Stimulated activated CD4-positive, alpha-beta T cell treated with anti-CD3 and anti-CD28 coated beads, Interleukin-2, amount 100 ng/mL, for 24 hours (primary cell): ENCODE measurements at places on chromosomes 5 and 9.

DNA sequence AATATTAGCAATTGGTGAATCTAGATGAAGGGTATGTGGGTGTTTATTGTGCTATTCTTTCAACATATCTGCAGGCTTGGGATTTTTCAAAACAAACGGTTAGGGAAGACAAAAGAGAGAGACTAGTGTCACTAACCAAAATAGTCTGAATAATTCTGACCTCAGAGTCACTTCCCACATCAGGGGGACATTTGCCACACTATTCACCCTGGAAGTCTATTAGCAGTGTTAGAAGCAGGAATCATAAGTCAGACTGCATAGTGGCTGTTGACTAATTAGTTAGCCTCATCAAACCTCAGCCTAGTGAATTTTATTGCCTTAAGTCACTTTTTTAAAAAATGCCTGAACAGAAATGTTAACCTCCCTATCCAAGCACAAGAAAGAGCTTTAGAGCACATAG lies 169.2 kb upstream of the RGMB start:
- DNase-seq = no peak

- no peak for DNase-seq
These were observed 597.3 kb upstream of the DAB2 start for GRCh38 chr5:40022057-40022456.

DNA sequence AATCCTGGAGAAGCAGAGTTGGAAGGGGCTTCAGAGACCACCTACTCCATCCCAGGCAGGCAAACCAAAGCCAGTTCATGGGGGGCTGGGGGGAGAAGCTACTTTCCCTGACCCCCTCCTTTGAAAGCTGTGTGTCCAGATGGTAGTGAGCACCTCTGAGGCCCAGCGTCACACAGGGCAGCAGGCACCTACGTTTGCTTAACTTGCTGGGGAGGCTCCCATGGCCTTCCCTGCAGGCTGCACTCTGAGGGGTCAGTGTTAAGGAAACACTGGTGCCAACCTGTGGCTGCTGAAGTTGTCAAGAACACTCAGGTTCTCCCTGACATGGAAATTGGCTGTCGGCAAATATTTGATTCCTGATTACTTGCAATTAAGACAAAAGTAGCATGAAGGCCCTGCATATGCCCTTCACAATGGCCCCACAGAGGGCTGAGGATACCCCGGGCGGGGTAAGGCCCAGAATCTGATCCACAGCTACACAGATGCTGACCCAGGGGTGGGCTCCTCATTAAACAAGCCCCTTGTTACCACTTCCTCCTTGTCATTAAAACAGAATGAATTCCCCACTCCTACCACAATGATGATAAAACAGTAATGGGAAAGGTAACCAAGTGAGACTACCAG lies 208.5 kb downstream of the FSTL4 start:
- DNase-seq = peak; percentile 8

DNA sequence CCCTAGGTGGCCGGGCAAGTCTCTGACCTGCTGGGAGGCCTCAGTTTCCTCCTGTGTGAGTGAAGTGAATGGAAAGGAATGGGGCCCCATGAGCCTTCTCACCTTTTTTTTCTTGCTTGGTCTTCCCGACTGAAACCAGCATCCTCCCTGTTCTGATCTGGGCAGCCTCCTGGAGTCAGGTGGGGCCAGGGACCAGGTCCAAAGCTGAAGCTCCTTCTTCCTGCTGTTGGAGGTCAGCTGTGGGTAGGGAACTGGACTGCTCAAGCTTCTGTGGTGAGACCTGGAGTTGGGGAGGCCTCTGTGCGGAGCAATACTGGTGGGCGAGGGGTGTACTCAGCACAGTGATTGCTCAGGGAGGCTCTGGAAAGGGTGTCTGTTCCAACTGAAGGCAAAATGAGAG lies 99.7 kb downstream of the PCSK1 start:
- DNase-seq = no peak

GRCh38 chr9:134187891-134188385 lies 23.6 kb upstream of the RNU6ATAC start:
- DNase-seq = no peak
